Ovary (tissue), 10 donors: ENCODE measurements at places on chromosomes 3 and 15. TPM values are rescaled to one million over a fixed set of nuclear protein-coding genes. Genes with fewer than 3 reads are reported as not detected.

Gene ISLR2
- 0.43 TPM for polyA plus RNA-seq

DNA sequence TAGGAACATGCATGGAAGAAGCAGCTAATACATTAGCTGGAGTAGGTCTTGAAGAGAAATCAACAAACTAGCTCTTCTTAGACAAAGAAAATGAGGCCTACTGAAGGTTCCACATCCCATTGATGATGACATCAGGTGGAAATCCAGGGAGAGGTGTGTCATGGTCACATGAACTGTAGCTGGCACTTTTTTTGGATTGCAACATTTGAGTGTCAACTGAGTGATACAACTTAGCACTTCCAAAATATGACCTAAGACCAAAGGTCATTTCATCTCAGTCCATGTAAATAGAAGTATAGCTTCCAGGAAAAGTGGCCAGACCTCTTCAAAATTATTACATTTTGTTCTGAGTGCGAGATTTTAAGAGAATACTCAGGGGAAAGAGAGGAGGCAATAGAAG, 117.2 kb upstream of the MEIS2 start:
- no peak for DNase-seq

- no peak for DNase-seq
Observed at GRCh38 chr3:12807066-12807465, 10.6 kb downstream of the CAND2 start.

- DNase-seq = no peak
Observed at GRCh38 chr3:17135696-17136095, 250.9 kb downstream of the PLCL2 start.

DNA sequence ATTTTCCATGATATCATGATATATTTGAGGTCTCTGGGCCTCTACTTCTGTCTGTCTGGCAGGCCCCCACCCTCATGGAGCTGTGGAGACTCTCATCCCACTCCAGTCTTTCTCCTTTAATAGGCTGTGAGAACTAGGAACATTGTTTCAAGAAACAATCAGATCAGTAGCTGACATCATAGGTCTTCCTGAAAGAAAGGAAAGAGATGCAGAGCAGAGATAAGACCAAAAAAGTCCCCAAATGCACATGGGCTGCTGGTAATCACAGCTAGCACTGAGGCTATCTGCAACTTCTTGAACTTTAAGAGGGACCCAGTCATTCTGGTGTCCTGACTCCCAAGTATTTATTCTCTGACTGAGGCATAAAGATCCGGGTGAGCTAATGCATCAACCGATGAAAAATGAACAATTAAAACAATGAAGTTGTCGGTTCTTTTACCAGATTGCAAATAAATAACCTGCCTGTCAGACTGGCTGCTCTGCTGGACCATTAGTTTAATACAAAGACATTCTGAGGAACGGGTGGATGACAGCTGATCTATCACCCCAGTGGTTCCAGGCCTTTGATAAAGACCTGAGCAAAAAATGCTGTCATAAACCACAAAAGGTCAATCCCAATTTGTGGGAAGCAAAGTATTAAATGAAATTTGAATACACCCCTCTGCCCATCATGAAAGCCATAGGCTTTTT, 780.8 kb upstream of the GOLIM4 start:
- DNase-seq = no peak
